ENCODE measurements at places on chromosomes 11 and 22.

GRCh38 chr11:85884581-85885021 is 29.4 kb downstream of the CCDC83 start:
- peak; percentile 6 for DNase-seq

GRCh38 chr11:21582791-21583190 is 610.1 kb upstream of the ANO5 start:
- DNase-seq = no peak

DNA sequence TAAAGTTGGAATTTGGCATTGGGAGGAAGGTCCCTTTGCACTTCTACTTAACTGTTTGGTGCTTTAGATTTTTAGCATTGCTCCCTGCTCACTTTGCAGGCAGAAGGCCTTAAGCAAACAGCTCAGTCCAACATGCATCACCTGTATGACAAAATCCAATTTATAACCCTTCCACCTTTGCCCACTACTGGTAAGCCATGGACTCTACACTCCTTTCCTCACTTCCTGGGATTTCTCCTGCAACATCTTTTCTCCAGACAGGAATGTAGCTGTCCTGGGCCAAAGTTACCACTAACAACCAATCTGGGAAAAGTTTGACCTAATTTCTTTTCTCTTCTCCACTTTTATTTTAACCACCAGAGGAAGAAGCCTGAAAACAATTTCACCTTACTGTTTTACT is 1.8 kb upstream of the OR2D2 start:
- no peak for DNase-seq

- no peak for DNase-seq
These were observed 52.0 kb upstream of the SPATA19 start for GRCh38 chr11:133897331-133897650.

- DNase-seq = no peak
These were observed 64.4 kb downstream of the NAV2 start for GRCh38 chr11:19777039-19777376.

GRCh38 chr11:88345949-88346348 is 8.4 kb upstream of the CTSC start:
- no peak for DNase-seq

DNA sequence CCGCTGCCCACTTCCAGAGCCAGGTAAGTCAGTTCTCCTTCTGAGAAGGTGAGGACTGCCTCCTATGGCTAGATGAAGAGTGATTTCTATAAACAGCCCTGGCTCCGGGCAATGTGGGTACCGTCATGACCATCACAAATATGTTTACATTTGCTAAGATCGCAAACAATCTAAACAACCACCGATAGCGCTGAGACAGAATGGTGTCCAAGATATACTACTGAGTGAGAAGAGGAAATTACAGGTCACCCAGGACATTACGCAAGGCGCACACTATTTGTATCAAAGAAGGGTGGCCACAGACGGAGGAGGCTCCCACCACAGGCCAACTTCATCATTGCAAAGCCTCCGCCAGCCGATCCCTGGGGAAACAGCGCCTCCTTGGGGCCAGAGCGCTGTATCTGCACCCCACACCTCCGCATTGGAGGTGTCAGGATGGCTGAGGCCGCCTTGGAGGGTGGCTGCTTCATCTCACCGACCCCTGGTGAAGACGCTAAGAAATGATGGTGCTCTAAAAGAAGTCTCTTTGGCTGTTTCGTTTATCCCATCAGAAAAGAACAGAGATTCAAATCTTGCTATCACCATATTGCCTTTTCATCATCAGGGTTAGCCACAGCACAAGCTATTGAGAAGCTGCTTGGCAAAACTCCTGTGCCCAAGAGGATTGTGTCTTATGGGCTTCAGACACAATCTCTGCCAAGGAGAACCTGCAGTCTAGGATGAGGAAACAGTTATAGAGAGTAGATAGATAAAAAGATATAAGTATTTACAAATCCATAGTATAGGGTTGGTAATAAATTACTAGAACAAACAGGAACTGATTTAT is 12.3 kb upstream of the ASRGL1 start:
- peak; percentile 24 for DNase-seq

GRCh38 chr11:29173660-29174062 is 843.2 kb downstream of the KCNA4 start:
- DNase-seq = peak; percentile 8

GRCh38 chr11:3977078-3977477 is 117.5 kb upstream of the RRM1 start:
- no peak for DNase-seq

GRCh38 chr22:20127869-20128618 is 3.6 kb upstream of the ZDHHC8 start:
- DNase-seq = no peak

GRCh38 chr11:64542172-64543125 is 48.6 kb upstream of the SLC22A12 start:
- peak; percentile 55 for DNase-seq

GRCh38 chr22:35517207-35517606 is 23.4 kb upstream of the RASD2 start:
- no peak for DNase-seq

GRCh38 chr11:65652511-65653228 is 10.0 kb downstream of the RELA start:
- peak; percentile 89 for DNase-seq

DNA sequence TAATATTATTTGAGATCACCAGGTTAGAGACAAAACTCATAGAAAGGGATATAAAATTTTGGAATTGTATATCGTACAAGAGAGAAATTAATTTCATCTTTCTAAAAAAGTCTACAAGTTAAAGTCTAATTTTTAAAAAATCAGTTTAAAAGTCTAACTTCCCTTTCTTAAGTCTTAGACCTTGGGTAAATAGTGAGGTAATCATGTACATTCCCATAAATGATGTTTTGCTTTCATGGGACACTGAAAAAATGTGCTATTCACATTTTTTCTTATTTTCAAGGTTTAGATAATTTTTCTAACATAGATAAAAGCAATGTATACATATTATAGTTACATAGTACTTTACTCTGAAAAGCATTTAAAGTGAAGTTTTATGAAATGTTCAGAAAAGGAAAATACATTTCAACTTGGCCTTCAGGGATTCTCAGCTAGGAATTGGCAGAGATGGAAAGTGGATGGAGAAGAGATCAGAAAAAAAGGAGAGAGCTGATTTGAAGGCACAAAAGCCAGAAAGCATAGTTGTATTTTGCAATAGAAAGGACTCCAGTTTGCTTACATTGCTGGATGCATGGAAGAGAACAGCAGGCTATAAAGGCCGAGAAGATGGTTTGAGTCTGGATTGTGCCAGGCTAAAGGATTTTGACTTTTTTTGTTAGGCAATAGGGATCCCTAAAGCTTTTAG is 194.0 kb downstream of the CASP12 start:
- DNase-seq = no peak

Measured in MCF 10A (cell line).